ENCODE measurements at places on chromosomes 4 and X.

DNA sequence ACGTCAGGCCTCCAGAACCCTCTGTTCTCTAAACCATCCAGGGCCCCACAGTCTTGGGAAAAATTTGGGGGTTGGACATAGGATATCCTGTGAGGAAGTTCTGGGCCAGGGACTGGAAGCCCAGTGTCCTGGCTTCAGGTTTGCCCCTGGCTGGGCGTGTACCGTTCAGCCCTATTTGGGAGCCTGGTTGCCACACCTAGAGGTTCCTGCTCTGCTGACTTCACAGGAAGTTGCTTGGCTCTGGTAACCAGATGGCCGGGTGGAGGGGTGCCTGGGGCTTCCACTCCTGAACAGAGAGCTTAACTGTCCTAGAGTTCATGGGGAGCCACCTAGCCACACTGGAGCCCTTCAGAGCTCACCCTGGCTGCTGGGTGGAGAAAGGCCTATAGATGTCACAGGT lies 1.1 kb downstream of the TAFAZZIN start:
- DNase-seq: no peak

DNA sequence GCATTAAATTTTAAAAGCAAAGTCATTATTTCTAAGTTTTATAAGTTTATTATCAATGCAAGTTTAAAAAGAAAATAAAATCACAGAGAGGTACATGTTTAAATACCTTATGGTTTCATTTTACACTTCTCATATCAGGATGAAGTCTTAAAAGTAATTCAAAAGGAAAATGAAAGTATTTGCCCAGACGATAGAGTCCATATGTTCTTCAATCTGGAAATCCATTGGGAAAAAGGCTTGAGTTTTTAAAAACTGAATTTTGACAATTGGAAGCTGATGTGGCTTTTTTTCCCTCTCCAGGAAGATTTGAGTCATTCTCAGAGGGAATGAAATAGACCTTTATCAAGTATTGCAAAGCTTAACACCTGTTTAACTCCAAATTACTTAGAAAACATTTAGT lies 37.1 kb downstream of the MAB21L2 start:
- no peak for DNase-seq

DNA sequence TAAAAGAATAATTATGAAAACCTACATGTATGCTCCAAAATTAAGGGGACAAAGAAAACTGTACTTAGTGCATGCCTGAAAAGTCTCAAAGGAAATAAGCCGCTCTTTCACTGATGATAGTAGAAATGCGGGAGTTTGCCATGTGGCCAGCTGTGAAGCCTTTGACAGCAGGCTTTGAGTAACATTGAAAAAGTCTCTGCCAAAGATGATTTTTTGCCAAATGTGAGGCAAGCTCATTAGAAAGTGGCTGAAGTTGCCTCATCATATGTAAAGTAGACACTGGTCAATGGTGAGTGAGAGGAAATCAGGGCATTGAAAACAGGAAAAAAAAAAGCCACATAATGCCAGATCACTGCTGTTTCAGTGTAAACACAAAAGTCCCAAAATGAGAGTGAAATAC lies 2360.1 kb downstream of the PCDH7 start:
- DNase-seq: no peak

GRCh38 chr4:142091085-142091513 lies 454.7 kb downstream of the IL15 start:
- no peak for DNase-seq

DNA sequence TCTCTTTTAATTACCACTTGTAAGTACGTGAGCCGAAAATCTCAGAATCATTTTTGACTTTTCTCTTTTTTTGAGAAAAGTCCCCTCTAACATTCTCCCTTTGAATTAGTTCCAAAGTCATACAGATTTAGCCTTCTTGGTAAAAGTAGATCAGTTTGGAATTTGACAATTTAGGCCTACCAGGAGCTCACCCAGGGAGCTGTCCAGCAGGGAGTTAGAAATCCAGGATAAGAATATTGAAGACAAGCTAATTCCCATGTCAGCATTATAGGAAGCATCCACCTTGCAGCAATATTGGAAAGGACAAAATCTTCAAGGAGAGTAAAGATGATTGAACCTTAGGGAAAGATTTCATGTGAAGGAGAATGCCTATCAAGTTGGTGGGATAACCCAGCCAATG lies 352.2 kb upstream of the CPEB2 start:
- no peak for DNase-seq

DNA sequence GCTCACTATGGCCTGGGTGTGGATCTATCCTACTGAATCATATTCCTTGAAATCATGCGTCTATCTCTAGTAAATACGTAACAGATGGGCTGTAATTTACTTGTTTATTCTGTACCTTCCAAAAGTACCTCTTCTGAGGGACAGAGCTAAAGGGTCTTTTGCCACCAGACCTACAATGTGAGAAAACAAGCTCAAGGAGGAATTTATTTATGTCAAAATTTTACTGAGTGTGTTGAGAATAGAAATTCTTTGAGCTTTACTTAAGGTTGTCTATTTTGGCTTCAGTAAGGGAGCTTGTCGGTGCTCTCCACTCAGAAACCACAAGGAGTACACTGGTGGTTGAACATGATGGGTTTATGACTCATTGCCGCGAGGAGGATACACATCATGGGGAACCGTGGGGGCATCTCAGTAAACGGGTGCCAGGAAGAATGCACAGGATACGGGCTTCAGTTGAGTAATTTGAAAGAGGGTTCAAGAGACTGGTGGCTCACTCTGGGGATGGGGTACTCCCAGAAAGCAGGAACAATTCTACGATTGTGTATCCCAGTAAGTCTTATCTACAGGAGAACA lies 3.0 kb downstream of the ANK2 start:
- no peak for DNase-seq

GRCh38 chr4:176645246-176645960 lies 147.3 kb downstream of the VEGFC start:
- DNase-seq: no peak

DNA sequence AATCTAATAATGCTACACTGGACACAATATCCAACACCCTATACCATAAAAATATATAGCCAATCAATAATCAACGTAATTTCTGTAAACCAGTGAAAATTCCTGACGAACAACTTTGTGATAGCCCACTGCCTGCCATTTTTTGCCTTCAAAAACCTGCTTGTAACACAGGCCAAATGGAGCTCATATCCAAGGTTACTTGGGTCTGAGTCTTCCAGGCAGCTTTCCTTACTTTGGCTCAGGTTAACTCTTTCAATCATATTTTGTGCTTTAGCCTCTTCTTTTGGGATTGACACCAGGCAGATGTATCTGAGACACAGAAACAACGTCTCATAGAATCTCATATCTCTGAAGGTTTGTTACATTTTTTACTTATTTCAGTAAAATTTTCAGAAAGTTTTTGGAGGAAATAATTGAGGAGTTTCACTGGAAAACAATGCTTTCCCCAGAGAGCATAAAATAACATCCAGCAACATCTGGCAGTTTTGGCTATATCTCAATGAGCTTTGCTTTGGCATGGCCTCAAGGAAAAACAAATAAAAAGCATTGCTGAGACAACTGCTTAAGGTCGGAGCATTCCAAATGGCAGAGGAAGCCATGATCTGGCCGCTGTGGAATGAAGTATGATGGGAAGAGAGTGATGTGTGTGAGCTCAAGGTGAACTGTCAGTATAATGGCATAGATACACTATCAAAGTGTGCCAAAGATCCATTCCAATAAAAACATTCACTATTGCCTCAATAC lies 162.9 kb upstream of the SPIN4 start:
- no peak for DNase-seq

GRCh38 chr4:78922207-78922606 lies 17.0 kb downstream of the PAQR3 start:
- no peak for DNase-seq

- DNase-seq: no peak
Observed at GRCh38 chrX:108415891-108416290, 22.3 kb downstream of the COL4A6 start.

GRCh38 chr4:7722766-7723387 lies 216.8 kb downstream of the AFAP1 start:
- DNase-seq: no peak

DNA sequence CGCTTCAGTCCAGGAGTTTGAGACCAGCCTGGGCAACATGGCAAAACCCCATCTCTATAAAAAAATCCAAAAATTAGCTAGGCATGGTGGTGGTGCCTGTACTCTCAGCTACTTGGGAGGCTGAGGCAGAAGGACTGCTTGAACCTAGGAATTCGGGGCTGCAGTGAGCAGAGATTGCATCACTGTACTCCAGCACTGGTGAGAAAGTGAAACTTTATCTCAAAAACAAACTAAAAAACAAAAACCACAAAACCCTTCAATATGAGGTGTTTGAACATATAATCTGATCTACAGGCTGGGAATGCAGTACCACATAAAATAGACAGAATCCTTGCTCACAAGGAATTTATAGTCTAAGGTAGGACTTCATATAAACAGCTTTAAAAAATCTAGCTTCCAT lies 103.9 kb downstream of the PDS5A start:
- DNase-seq: no peak

DNA sequence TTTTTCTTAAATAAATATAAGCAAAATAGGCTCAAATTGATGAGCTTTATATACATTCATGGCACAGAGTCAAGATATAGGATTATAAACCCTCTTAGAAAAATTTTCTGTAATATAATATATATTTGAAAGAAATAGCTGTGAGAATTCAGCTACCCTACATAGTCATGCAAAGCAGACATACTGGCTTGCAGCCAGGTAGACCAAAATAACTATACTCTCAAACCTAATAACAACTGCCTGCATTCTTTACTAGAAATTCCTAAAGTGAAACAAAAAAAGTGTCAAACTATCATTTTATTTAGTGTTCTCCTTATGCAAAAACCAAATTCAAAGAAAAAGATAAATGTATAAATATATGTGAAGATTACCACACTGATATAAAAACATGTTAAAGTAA lies 1390.2 kb downstream of the C4orf33 start:
- no peak for DNase-seq

DNA sequence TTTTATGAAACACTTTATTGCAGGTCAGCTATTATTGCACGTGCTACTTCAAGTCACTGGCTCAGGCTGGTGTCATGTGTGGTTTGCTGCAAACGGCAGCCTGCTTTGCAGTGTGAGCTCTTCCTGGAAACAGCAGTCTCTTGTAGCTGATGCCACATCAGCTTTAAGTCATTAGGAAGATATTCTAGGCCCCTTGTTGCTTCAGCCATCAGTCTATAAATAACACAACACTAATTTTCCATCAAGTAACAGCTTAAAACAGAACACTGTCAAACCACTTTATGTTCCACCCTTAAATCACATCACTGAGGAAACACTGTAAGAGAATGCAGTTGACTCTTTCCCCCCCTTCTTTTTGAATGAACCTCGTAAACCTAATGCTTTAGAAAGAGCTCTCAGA lies 93.8 kb downstream of the GATB start:
- DNase-seq: no peak

- DNase-seq: no peak
Observed at GRCh38 chr4:173878701-173879100, 348.7 kb upstream of the HAND2 start.

GRCh38 chr4:21775703-21776102 lies 172.9 kb downstream of the KCNIP4 start:
- no peak for DNase-seq

Measured in hypothalamus (tissue), 51 donors.